MCF 10A (cell line): ENCODE measurements at places on chromosomes 3 and 15. TPM values are rescaled to one million over a fixed set of nuclear protein-coding genes. Genes with fewer than 3 reads are reported as not detected.

DNA sequence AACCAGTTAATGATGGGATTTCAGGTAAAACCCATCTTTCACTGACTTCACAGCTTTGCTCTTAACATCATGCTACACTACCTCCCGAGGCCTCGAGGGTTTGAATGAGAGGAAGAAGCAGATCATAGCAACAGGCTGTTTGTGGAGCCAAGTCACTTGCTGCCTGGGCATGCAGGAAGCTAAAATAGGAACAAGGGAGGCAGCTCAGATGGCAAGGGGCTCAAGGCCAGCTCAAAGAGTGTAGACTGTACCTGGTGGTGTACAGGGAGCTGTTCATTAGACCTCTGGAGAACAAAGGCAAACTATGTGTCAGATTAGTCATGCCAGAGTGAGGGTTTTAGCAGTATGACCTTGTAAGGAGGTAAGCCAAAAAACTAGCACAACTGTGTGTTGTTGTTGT is 28.8 kb downstream of the ARRDC4 start:
- no peaks in the 10 kb centered on the region for H3K4me1 ChIP-seq
- H3K27me3 ChIP-seq, result no peaks in the 10 kb centered on the region
- H3K4me3 ChIP-seq, result no peak overlapping the region
- DNase-seq, result no peak
- no peak overlapping the region for H3K27ac ChIP-seq

DNA sequence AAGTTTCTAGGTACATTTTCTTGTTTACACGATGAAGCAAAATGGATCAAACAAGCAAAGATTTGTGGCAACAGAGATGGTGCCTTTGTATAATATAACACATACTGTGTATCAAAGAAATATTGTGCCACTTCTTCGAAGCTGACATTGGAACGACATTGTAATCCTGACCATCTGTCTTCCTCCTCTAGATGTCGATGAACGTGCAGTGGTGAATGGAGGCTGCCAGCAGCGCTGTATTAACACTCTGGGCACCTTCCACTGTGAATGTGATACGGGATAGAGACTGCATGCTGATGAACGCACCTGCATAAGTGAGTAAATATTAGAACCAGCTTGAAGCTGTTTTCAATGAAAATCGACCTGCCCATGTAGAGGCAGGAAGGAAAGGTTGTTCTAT is 613.3 kb upstream of the GOLIM4 start:
- H3K4me3 ChIP-seq, result no peak overlapping the region
- peaks cover 55% of the 10 kb centered on the region for H3K27me3 ChIP-seq
- no peaks in the 10 kb centered on the region for H3K36me3 ChIP-seq
- no peak for DNase-seq
- no peak overlapping the region for H3K27ac ChIP-seq

GRCh38 chr15:68990231-68990991 is 24.1 kb upstream of the NOX5 start:
- no peak overlapping the region for H3K4me3 ChIP-seq
- no peak for DNase-seq
- no peaks in the 10 kb centered on the region for H3K27me3 ChIP-seq
- H3K4me1 ChIP-seq, result peaks cover 30% of the 10 kb centered on the region

GRCh38 chr3:155805204-155805801 is 775 bp downstream of the C3orf33 start:
- no peaks in the 10 kb centered on the region for H3K27me3 ChIP-seq
- peaks cover 20% of the 10 kb centered on the region for H3K36me3 ChIP-seq
- DNase-seq, result peak; percentile 60
- peak overlapping the region; percentile 89 for H3K4me3 ChIP-seq
- H3K4me1 ChIP-seq, result no peaks in the 10 kb centered on the region
- H3K27ac ChIP-seq, result peak overlapping the region; percentile 87

GRCh38 chr3:104460477-104461406 is 906.0 kb upstream of the ALCAM start:
- H3K4me3 ChIP-seq, result no peak overlapping the region
- H3K36me3 ChIP-seq, result no peaks in the 10 kb centered on the region
- DNase-seq, result peak; percentile 20

DNA sequence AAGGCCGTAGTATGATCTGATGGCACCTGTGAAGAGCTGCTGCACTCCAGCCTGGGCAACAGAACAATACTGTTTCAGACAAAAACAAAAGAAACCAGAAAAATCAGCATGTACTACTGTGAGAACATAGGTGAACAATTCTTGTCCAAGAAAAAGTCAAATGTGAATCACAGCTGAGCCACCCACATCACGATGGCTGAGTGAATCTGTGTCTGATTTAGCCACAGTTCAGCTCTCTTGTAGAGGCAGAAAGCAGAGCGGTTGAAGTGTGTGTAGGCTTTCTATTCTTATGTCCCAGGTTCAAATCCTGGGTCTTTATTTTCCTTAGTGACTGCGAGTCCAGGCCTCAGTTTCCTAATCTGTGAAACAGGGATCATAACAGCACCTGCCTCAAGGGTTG is 4.4 kb upstream of the FURIN start:
- H3K27me3 ChIP-seq, result no peaks in the 10 kb centered on the region
- peak overlapping the region; percentile 6 for H3K4me3 ChIP-seq
- peak; percentile 30 for DNase-seq
- H3K4me1 ChIP-seq, result peaks cover 36% of the 10 kb centered on the region

- H3K36me3 ChIP-seq, result no peaks in the 10 kb centered on the region
- H3K4me3 ChIP-seq, result no peak overlapping the region
- peaks cover 30% of the 10 kb centered on the region for H3K4me1 ChIP-seq
- H3K27me3 ChIP-seq, result no peaks in the 10 kb centered on the region
- H3K27ac ChIP-seq, result no peak overlapping the region
- no peak for DNase-seq
Observed at GRCh38 chr3:99856437-99857220, 39.0 kb downstream of the CMSS1 start.

DNA sequence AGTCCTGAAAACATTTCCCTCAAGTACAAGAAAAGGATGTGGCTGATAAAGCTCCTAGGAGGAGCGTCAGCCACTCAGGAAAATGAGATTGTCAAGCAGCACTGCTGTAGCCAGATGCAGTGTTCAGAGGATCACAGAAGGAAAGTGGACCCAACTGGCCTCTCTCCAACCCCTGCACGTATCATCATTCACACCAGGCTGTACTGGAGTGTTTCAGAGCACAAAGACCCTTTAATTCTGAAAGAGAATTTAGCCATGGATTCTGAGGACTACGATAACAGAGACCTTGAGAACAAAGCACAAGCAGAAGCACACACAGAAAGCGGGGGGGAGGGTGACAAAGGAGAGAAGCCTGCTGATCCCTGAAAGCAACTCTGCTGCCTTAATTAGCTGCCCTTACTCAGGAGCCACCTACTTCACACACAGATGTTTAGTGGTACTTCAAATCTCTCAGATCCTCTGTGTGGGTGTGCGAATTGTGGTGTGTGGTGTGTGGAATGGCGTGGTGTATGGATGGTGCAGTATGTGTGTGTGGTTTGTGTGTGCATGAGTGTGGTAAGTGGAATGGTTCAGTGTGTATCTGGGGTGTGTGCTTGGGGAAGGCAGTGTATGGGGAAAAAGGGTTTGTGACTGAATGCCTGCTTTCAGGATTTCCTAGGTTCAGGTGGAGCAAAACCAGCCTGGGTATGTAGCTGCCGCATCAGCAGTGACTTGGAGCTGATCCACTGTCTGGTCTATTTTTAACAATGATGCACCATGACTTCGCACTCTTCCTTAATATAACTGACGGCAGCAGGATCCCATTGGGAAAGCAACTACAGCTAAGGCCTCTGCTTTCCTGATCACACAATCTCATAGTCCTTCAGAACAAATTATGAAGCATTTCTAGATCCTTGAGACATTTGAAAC is 192.5 kb downstream of the RSL24D1 start:
- no peaks in the 10 kb centered on the region for H3K36me3 ChIP-seq
- H3K4me1 ChIP-seq, result no peaks in the 10 kb centered on the region
- no peak overlapping the region for H3K4me3 ChIP-seq
- H3K27ac ChIP-seq, result no peak overlapping the region
- no peaks in the 10 kb centered on the region for H3K27me3 ChIP-seq

DNA sequence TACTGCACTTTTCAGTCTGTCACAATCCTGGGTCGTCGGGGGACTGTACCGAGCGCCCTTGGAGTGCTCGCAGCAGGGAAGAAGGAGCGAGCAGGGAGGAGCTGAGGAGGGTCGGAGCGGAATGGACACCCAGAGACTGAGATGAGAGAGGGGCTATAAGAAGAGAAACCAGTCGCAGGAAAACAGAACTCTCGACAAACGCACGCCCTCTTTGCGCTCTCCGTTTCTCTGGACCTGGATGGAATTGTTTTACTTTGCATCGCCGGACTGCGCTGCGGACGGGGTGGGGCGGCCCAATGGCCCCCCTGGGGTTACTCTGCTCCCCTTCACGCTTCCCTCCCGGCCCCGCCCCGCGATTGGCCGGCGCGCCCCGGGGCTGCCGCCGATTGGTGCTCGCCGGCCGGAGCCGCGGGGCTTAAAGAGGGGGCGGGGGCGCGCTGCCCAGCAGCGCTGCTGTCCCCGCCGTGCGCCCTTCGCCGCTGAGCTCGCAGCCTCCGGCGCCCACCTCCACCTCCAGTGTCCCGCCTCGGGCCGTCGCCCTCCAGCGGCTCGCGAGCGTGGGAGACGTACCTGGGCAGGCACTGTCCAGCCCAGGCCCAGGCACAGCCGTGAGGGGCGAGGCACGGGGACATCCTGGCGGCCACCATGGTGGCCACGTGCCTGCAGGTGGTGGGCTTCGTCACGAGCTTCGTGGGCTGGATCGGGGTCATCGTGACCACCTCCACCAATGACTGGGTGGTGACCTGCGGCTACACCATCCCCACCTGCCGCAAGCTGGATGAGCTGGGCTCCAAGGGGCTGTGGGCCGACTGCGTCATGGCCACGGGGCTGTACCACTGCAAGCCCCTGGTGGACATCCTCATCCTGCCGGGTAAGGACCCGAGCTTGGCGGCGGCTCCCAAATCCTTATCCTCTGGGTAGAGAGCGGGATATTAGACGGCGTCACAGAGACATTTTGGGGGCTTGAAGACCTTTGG is at the start of gene CLDN11:
Gene CLDN11, plus strand, starts transcription at position 447 of the 977 bp plus-strand sequence. Its CDS starts 199 bp downstream, at position 646.
- peaks cover 9% of the 10 kb centered on the region for H3K4me1 ChIP-seq
- DNase-seq, result no peak
- H3K27me3 ChIP-seq, result no peaks in the 10 kb centered on the region
- H3K36me3 ChIP-seq, result no peaks in the 10 kb centered on the region
- H3K27ac ChIP-seq, result no peak within 1 kb of the TSS
- no peak within 1 kb of the TSS for H3K4me3 ChIP-seq

- H3K27me3 ChIP-seq, result peaks cover 69% of the 10 kb centered on the region
- no peaks in the 10 kb centered on the region for H3K36me3 ChIP-seq
- no peaks in the 10 kb centered on the region for H3K4me1 ChIP-seq
- H3K27ac ChIP-seq, result no peak overlapping the region
Observed at GRCh38 chr3:86554383-86554782, 436.6 kb downstream of the VGLL3 start.

DNA sequence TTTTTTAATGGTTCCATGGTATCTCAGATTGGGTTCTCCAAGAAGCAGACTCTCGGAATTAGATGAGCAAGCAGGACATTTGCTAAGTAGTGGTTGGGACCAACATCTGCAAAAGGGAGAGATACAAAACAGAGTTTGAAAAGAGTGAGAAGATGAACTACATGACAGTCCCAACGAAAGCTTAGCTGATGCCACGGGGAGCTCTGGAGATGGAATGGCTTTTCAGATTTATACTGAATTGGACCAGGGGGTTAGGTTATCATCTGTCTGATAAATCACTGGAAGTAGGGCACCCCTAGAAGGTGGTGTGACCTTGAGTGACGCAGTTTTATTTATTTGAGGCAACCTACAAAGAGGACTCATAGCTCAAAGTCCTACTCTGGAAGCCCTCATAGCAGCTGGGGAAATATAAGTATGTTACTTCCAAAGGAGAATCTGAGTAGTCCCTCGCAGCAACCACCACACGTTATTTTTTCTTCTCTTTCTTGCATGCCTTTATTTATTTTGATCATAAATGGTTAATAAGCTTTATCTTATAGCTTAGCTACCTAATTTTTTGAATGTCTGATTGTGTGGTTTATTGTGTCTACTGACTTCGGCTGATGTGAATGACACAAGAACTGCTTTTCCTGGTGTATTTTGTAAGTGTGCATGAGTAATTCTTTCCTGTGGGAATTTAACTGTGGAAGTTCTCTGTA is 815.4 kb downstream of the SQOR start:
- no peak overlapping the region for H3K4me3 ChIP-seq
- DNase-seq, result no peak
- H3K27ac ChIP-seq, result no peak overlapping the region
- no peaks in the 10 kb centered on the region for H3K36me3 ChIP-seq
- H3K4me1 ChIP-seq, result no peaks in the 10 kb centered on the region
- no peaks in the 10 kb centered on the region for H3K27me3 ChIP-seq

DNA sequence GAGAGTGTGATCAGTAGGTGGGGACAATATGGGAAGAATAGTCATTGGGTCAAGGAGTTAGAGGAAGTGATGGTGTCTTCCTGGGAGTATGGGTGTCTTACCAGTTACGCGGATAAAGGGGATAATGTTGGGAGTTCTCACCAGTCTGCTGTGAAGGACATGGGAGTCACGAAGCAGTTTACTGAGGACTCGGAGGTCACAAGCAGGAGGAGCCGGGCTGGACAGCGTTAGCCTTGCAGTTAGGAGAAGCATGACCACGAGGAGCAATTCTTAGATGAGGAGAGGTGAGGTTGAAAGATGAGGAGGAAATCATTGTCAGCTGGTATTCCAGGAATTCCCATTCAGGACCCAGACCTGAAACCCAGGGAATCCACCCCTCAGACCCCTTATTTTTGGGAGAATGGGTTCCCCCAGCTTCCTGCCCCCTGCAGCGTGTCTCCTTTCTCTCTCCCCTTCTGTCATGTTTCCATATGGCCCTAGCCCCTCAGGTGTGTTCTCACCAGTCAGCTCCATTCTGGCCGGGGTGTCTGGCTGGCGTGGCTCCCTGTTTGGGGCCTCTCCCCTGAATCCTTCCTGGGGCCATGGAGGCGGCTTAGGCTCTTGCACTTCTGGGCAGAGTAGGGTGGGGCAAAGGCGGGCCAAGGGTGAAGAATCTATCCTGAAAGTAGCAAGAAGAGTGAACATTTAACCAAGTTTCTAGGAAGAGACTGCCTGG is 2.1 kb downstream of the THPO start:
- no peak for DNase-seq
- no peak overlapping the region for H3K27ac ChIP-seq
- H3K4me1 ChIP-seq, result peaks cover 8% of the 10 kb centered on the region
- H3K36me3 ChIP-seq, result peaks cover 5% of the 10 kb centered on the region
- no peak overlapping the region for H3K4me3 ChIP-seq
- peaks cover 55% of the 10 kb centered on the region for H3K27me3 ChIP-seq

RAB8B gene
- total RNA-seq, result 11.7 and 15.6 TPM in 2 replicates

C3orf22 gene
- not detected in 2 replicates for total RNA-seq

PPM1L gene
- 1.7 and 2.1 TPM in 2 replicates for total RNA-seq
